ENCODE measurements at places on chromosomes 2 and 18.

DNA sequence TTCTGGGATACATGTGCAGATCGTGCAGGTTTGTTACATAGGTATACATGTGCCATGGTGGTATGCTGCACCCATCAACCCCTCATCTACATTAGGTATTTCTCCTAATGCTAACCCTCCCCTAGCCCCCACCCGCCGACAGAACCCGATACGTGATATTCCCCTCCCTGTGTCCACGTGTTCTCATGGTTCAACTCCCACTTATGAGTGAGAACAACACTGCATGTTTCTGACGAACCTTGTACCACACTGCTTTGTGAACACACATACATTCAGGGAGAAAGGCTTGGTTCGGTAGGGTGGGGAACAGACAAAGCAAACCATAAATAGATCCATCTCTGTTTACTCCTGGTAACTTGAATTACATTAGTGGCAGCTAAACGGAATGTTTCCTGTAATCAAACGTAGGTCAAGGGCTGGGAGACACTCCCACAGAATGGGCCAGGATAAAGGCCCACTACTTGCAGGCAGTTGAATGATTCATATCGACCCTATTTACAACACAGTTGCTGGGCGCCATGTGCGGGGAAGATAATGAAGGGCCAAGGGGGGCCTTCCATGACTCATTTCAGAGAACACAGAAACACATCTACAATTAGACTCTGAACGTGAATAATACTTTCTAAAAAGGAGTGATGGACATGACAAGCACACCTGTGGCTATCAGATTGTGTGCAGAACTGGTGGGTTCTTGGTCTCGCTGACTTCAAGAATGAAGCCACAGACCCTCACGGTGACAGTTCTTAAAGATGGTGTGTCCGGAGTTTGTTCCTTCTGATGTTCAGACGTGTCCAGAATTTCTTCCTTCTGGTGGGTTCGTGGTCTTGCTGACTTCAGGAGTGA lies 56.8 kb upstream of the KIDINS220 start:
- peaks cover 25% of the 10 kb centered on the region for H3K36me3 ChIP-seq
- peaks cover 2% of the 10 kb centered on the region for H3K27me3 ChIP-seq
- peaks cover 53% of the 10 kb centered on the region for H3K4me1 ChIP-seq
- DNase-seq: no peak

GRCh38 chr2:171095014-171095582 lies 65.6 kb downstream of the TLK1 start:
- peaks cover 21% of the 10 kb centered on the region for H3K36me3 ChIP-seq
- no peaks in the 10 kb centered on the region for H3K4me1 ChIP-seq
- no peak for DNase-seq
- H3K4me3 ChIP-seq: no peak overlapping the region
- no peaks in the 10 kb centered on the region for H3K27me3 ChIP-seq

DNA sequence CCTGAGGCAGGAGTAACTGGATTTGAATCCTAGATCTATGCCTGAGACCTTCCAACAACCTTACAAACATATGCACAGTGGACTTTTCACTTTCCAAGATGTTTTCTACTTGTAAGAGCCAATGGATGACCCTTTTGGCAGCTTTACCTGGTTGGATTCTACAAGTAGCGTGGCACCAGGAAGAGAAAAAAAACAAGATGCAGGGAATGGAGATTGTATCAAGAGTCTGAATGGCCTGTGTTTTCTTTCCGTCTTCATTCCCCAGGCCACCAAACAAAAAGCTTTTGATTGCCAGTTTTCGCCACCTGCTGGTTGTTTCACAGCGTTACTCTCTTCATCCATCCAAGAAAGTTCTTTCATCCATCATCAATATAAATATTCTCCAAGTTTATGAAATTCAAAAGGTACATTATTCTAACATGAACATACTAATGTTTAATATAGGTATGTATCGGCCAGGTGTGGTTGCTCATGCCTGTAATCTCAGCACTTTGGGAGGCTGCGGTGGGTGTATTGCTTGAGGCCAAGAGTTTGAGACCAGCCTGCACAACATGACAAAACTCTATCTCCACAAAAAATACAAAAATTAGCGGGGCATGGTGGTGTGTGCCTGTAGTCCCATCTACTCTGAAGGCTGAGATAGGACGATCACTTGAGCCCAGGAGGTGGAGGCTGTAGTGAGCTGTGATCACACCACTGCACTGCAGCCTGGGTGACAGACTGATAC lies 3.5 kb upstream of the BCL2 start:
- H3K4me1 ChIP-seq: peaks cover 22% of the 10 kb centered on the region
- peak; percentile 56 for DNase-seq
- peaks cover 16% of the 10 kb centered on the region for H3K27me3 ChIP-seq
- peak overlapping the region; percentile 11 for H3K27ac ChIP-seq
- peaks cover 12% of the 10 kb centered on the region for H3K36me3 ChIP-seq

- H3K27me3 ChIP-seq: peaks cover 2% of the 10 kb centered on the region
- no peak overlapping the region for H3K27ac ChIP-seq
- no peak overlapping the region for H3K4me3 ChIP-seq
- H3K4me1 ChIP-seq: peaks cover 7% of the 10 kb centered on the region
Observed at GRCh38 chr2:239605976-239606375, 205.2 kb upstream of the HDAC4 start.

DNA sequence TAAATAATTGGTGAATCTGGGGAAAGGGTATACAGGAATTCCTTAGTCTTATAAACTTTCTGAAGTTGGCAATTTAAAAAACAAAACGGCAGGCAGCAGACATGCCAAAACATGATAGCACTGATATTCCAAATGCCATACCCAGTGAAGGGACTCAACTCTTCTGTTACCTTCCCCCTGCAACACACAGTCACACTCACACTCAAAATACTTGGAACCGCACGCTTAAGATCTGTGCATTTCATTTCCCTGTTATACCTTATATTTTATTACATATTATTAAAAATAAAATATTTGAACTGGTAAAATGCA lies 123.4 kb downstream of the ZFP36L2 start:
- H3K4me1 ChIP-seq: peaks cover 9% of the 10 kb centered on the region
- peaks cover 7% of the 10 kb centered on the region for H3K36me3 ChIP-seq
- peaks cover 13% of the 10 kb centered on the region for H3K27me3 ChIP-seq
- DNase-seq: no peak
- H3K4me3 ChIP-seq: no peak overlapping the region
- no peak overlapping the region for H3K27ac ChIP-seq

GRCh38 chr2:66469214-66469902 lies 34.4 kb downstream of the MEIS1 start:
- no peak overlapping the region for H3K27ac ChIP-seq
- H3K4me1 ChIP-seq: peaks cover 6% of the 10 kb centered on the region
- H3K4me3 ChIP-seq: no peak overlapping the region
- H3K27me3 ChIP-seq: no peaks in the 10 kb centered on the region

GRCh38 chr2:102313950-102314349 lies 2.6 kb downstream of the IL1RL1 start:
- H3K4me1 ChIP-seq: peaks cover 7% of the 10 kb centered on the region
- no peak for DNase-seq
- no peaks in the 10 kb centered on the region for H3K36me3 ChIP-seq
- H3K4me3 ChIP-seq: no peak overlapping the region

DNA sequence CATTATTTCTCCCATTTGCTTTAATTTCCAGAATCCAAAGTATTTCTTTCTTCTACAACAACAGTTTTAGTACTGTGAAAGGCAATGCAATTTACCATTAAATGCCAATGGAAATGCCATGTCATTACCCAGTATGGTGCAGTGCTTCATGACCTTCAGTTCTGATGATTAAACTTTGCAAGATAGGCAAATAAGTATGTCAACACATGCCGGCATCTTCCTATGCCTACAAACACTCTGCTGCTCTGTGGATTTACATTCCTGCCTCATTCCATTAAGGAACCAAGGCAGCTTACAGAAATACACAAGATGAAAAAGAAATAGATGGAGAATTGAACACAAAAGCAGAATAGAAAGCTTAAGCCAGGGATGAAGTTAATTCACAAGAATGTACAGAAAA lies 52.7 kb upstream of the PROKR1 start:
- H3K27me3 ChIP-seq: no peaks in the 10 kb centered on the region
- H3K27ac ChIP-seq: no peak overlapping the region
- H3K4me3 ChIP-seq: no peak overlapping the region

DNA sequence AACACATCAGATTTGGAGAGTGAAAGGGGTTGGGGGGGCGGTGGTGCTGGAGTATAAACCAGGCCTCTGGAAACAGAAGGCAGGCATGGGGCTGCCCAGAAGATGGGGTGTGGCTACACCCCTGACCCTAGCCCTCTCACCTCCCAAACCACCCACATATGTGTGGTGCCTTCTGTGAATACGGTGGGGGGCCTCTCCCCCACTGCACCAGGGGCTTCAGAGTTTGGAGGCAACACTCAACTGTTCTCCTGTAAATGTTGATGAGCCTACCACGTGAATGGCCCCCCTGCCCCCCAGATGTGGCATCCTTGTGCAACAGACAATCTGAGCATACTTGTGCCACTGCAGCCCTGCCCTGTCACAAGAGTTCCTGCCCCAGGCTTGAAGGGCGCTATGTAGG lies 19.5 kb downstream of the FBXO41 start:
- H3K36me3 ChIP-seq: peaks cover 10% of the 10 kb centered on the region
- no peak overlapping the region for H3K27ac ChIP-seq

GRCh38 chr2:112923967-112924338 lies 13.0 kb downstream of the IL37 start:
- no peak for DNase-seq
- H3K4me3 ChIP-seq: no peak overlapping the region
- no peak overlapping the region for H3K27ac ChIP-seq
- peaks cover 3% of the 10 kb centered on the region for H3K36me3 ChIP-seq
- peaks cover 3% of the 10 kb centered on the region for H3K27me3 ChIP-seq
- H3K4me1 ChIP-seq: peaks cover 2% of the 10 kb centered on the region

DNA sequence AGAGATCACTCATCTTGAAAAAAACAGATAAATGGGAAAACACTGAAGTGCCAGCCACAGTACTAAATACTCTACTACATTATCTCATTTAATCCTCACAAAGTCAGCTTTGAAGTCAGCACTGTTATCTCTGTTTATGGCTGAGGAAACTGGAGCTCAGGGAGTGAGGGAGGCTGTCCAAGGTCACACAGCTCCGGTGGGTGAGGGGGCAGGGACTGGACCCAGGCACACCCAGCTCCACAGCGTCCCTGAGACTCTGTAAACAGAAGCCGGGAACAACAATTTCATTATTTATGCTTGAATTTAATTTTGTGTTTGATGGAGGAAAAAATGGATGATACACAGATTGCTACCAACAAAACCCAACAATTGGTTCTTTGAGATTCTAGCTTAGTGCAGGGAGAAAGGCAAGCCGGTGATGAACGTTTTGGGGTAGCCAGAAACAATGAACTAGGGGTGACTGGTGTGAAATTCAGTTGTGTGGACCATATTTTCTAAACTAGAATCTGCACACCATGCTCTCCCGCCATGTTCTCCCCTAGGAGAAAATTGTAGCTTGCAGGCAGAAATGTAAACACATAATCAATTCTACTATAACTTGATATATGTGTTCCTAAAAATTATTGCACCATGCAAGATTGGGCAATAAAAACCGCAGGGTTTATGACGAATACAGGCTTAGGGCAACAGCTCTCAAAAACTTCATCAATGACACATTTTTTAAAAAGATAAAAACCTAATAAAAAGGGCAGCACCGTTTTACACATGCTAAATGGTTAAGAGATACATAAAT lies at the start of gene GREB1:
TSS of gene GREB1 (plus strand) at position 768 of the 793 bp plus-strand sequence. CDS start 22,570 bp downstream, outside the sequence.
- no peaks in the 10 kb centered on the region for H3K4me1 ChIP-seq
- H3K27ac ChIP-seq: no peak within 1 kb of the TSS
- DNase-seq: no peak
- H3K36me3 ChIP-seq: no peaks in the 10 kb centered on the region
- H3K27me3 ChIP-seq: no peaks in the 10 kb centered on the region

GRCh38 chr18:45670281-45670962 lies 53.6 kb upstream of the SLC14A1 start:
- H3K27ac ChIP-seq: no peak overlapping the region
- peaks cover 14% of the 10 kb centered on the region for H3K4me1 ChIP-seq
- no peak overlapping the region for H3K4me3 ChIP-seq
- no peak for DNase-seq
- H3K36me3 ChIP-seq: no peaks in the 10 kb centered on the region

GRCh38 chr2:156329031-156329926 lies 3.2 kb downstream of the NR4A2 start:
- no peak for DNase-seq
- no peak overlapping the region for H3K27ac ChIP-seq
- no peak overlapping the region for H3K4me3 ChIP-seq
- H3K36me3 ChIP-seq: peaks cover 11% of the 10 kb centered on the region
- H3K4me1 ChIP-seq: peaks cover 30% of the 10 kb centered on the region

- no peaks in the 10 kb centered on the region for H3K4me1 ChIP-seq
- no peak overlapping the region for H3K27ac ChIP-seq
- H3K36me3 ChIP-seq: no peaks in the 10 kb centered on the region
- no peak for DNase-seq
Observed at GRCh38 chr2:76564734-76565133, 854.0 kb upstream of the GCFC2 start.

DNA sequence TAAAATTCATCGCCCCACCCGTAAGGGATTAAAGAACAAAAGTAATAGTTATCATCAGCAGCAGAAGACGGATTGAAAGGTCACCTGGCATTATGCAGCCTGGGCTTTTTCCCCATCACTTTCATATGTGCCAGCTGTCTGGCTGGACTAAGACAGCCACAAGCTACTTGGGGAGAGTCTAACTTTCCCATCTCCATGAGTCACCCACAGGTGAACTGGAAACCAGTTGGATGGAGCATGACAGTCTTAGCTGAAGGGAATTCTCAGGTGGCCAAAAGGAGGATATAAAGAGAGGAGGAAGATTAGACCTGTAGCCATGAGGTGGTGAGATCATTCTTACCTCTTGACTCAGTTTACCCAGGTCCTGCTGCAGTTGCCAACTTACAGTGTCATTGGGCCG lies 7.0 kb upstream of the FAM178B start:
- no peaks in the 10 kb centered on the region for H3K27me3 ChIP-seq
- no peaks in the 10 kb centered on the region for H3K36me3 ChIP-seq
- no peak overlapping the region for H3K4me3 ChIP-seq
- no peak overlapping the region for H3K27ac ChIP-seq

Measured in endothelial cell (in vitro differentiated cells).